Subcutaneous adipose tissue (tissue), 4 donors: ENCODE measurements at places on chromosomes 4 and X. TPM values are rescaled to one million over a fixed set of nuclear protein-coding genes. Genes with fewer than 3 reads are reported as not detected.

The ADGRL3 gene
- 6.3 TPM for total RNA-seq

The GYPB gene
- not detected for total RNA-seq

The PPEF2 gene
- not detected for total RNA-seq

The USP9X gene
- 146 TPM for total RNA-seq

The L1CAM gene
- 0.75 TPM for total RNA-seq

The DAPP1 gene
- 28.0 TPM for total RNA-seq

The VEGFC gene
- total RNA-seq = 12.6 TPM

The MAP3K15 gene
- total RNA-seq = not detected

The RTL9 gene
- total RNA-seq = 0.17 TPM

The SASH3 gene
- total RNA-seq = 16.1 TPM

The CFAP299 gene
- total RNA-seq = not detected

The VBP1 gene
- 44.3 TPM for total RNA-seq
